Right lung (tissue), 10 donors: ENCODE measurements at places on chromosomes 3 and 15. TPM values are rescaled to one million over a fixed set of nuclear protein-coding genes. Genes with fewer than 3 reads are reported as not detected.

EFHB gene
- 2.6 TPM for polyA plus RNA-seq

DZIP3 gene
- 20.9 TPM for polyA plus RNA-seq

GOLGA8S gene
- 2.5 TPM for polyA plus RNA-seq

DPP8 gene
- polyA plus RNA-seq: 20.9 TPM

ARGFX gene
- polyA plus RNA-seq: not detected

NRROS gene
- 7.8 TPM for polyA plus RNA-seq
